Neural crest cell (in vitro differentiated cells): ENCODE measurements at places on chromosomes 2 and 18.

DNA sequence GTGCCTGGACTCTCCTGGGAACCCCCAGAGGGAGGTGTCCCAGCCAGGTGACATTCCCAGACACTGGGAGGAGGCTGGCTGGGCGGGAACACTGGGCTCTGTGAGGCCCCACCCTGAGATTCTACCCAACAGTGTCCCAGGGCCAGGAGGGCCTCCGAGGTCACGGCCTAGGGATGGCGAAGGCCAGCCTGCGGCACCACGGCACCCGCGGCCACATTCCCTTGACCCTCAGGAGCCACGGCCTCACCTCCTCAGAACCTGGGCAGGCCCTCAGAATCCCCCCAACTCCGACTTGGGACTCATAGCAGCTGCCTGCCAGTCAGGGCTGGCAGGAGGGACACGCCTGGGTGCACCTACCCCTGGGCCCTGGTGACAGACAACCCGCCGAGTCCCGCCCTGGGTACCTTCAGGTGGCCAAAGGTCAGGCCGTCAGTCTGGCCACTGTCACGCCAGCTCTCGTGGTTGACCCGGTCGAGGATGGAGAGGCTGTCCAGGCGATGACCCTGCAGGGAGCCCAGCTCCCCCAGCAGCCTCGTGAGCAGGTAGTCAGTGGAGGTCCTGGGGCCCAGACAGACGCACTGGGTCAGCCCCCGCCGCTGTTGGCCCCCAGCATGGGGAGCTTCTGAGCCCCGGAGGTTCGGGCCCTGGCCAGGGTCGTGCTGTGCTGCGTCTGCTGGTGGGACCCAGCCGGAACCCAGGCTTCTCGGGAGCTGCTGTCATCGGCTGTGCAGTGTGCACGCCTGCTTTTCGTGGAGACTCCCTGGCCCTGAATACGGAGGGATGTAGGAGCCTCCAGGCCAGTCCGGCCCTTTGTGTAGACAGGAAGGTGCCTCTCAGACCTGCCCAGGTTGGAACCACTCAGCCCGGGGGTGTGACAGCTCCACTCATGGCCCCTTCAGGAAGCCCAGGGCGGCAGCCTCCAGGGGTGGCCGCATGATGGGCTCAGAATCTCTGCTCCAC, 6.1 kb downstream of the MAB21L4 start:
- no peak for DNase-seq

DNA sequence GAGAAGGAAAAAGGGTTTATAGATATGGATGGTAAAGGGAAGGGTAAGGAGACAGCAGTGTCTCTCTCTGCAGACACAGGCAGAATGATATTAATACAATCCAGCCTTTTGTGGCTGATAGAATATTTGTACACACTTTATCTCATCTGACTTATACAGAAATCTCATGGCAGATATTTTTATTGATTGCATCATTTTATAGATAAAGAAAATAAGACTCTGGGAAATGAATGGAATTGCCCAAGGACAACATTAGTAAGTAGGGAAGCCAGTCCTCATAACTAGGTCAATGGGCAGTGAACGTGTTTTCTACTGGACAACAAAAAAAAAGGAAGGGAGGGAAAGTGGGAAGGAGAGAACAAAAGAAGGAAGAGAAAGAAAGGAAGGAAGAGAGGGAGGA, 236.4 kb upstream of the EPHA4 start:
- DNase-seq = no peak

GRCh38 chr18:11119959-11120587, 29.3 kb downstream of the PIEZO2 start:
- DNase-seq = no peak

- no peak for DNase-seq
These were observed 364.0 kb upstream of the SLC14A2 start for GRCh38 chr18:45251236-45251635.

- no peak for DNase-seq
These were observed 39.0 kb downstream of the MTERF4 start for GRCh38 chr2:241063093-241063551.

DNA sequence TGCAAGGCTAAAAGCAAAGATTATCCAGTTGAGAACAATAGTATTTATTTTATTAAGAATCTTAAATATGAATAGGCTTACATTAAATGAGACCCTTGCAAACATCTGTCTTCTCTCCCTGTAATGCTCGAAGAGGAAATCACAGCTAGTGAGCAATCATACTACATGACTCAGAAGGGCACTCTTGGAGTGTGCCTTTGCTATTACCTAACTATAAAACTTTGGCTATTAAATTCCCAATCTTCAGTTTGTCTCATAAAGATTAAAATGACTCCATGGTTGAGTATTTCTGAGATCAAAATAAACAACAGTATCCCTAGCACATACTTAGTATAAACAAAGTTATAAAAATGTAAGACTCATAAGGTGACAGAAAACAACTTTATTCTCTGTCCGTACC, 296.9 kb downstream of the KCNJ3 start:
- no peak for DNase-seq

- DNase-seq = no peak
These were observed 142.3 kb upstream of the BOD1L2 start for GRCh38 chr18:57004366-57005121.

DNA sequence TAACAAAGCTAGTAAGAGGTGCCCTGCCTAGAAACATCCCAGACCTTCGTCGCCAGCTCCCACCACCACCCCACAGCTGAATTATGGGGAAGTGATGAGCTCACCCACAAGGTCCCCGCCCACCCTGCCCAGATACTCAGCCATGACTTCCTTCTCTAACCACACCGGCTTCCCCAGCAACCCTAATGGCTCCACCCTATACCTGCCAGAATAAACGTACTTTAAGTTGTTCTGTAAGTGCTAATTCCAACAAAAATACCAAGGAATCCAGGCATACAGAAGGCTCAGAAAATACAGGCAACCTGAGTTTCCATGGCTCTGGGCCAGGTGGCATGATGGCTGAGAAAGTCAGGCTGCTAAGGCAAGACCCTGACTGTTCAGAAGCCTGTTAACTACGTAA, 39.1 kb downstream of the TMEM163 start:
- DNase-seq = no peak

DNA sequence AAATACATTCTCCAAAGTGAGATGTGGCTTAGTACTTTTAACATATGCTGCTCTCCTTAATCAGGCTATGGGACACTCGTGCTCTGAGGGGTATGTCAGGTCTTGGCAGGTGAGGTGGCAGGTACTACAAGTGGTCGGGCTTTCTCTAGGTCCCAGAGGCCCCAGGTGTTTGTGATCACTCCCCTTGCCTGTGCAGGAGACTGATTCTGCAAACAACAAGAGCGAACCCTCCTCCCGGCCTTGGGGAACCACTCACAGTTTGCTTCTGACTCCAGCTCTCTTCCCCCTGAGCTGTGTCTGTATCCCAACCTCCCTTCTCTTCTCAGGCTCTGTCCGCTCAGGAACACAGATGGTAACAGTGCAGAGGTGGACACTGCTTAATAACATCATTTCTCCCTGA, 48.1 kb downstream of the ATOH8 start:
- DNase-seq = no peak

DNA sequence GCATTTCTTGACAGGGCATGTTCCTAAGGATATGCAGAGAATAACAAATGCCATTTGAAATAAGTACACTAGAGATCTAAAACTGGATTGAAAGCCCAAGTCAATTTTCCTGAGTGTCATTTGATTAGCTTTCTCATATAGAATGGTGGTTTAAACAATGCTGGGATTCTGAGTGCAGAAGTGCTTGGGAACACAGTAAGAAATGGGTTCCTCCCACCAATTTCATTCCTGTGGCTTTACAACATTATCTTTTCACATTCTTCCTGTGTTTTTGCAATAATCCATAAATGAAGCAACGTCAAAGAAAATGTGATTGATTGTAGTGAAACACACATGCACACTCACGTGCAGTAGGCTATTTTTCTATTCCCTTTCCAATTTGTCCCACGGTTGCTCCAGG, 1858.4 kb upstream of the PIK3C3 start:
- DNase-seq = no peak

- no peak for DNase-seq
These were observed 41.2 kb upstream of the CWC22 start for GRCh38 chr2:180048251-180048650.

- DNase-seq = peak; percentile 26
These were observed 763.4 kb upstream of the NRXN1 start for GRCh38 chr2:51795248-51795888.

GRCh38 chr2:237227592-237228280, 142.0 kb downstream of the COPS8 start:
- DNase-seq = no peak

- DNase-seq = no peak
These were observed 126.3 kb upstream of the OSR1 start for GRCh38 chr2:19484736-19485135.

DNA sequence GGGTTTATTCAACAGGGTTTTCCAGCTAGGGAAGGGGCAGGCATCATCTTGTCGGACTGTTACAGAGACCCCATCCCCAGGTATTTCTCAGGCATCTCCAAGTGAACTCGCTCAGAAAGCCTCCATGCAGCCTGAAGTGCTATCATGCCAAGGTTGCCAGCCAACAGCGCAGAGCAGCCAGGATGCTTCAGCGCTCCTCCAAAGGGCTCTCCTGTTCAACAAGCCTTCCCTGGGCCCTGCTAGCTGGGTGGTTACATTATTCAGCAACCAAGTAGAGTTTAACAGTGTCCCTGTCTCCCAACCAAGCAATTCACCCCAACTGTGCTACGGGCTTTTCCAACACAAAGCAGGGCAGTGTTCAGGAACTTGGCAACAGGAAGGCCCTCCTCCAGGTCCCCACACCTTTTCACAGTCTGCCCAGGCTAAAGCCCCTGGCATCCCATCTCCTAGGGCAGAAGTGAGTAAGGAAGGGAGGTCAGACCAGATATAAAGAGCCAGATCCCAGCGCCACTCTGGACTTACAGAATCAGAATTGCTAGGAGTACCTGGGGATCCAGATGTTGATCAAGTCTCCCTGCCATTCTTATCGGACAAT, 52.9 kb downstream of the ZBTB7C start:
- no peak for DNase-seq

DNA sequence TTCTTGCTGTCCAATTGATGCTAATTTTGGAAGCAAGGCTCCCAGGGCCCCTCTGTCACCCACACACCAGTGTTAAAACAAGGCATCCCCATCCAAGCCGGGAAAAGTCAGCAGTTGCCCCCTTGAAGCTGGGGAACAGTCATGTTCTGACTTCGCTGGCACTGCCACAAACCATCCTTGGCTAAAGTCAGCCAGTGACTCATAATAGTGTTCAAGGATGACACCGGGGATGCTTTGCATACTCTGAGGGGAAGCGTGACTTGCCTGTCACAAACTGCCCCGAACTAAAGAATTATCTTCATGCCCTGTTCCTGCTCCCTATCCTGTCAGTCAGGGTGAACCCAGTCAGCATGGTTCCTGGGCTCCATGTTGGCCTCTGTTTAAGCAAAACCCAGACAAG, 37.0 kb downstream of the TGFA start:
- no peak for DNase-seq

DNA sequence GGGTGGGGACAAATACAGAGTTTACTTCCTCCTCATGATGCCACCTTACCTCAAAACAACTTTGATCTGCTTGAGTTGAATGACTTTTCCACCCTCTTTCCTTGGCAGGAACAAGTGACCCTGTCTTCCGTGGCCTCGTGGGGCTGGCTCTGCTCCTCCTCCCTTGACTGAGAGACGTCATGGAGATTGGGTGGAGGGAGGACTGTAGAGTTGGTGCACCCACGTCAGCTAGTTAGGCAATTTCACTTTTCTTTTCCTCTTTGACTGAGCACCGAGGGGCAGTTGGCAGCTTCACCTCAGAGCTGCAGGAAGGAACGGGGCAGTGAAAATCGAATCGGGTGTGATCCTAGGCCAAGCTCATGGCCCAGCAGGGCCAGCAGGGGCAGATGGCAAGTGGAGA, at the start of gene SP140:
Gene SP140, plus strand, starts transcription at position 251 of the 400 bp plus-strand sequence. Its CDS starts 109 bp downstream, at position 360.
- no peak for DNase-seq

DNA sequence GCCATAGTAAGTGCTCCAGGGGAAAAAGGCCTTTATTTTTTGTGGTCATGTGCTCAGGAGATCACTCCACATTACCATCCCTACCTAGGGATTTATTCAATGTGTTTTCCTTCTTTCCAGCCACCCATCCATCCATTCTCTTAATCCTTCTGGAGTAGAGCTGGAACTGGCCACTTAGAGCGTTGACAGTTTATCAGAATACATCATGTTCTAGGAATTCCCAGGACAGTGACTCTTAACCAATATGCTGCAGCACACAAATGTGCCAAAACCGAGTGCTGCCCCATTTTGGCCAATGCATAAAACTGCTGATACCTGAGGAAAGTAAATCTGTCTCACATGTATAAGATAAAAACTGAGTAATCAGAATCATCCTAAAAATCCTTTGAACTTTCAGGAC, 63.7 kb downstream of the FARSB start:
- DNase-seq = no peak

DNA sequence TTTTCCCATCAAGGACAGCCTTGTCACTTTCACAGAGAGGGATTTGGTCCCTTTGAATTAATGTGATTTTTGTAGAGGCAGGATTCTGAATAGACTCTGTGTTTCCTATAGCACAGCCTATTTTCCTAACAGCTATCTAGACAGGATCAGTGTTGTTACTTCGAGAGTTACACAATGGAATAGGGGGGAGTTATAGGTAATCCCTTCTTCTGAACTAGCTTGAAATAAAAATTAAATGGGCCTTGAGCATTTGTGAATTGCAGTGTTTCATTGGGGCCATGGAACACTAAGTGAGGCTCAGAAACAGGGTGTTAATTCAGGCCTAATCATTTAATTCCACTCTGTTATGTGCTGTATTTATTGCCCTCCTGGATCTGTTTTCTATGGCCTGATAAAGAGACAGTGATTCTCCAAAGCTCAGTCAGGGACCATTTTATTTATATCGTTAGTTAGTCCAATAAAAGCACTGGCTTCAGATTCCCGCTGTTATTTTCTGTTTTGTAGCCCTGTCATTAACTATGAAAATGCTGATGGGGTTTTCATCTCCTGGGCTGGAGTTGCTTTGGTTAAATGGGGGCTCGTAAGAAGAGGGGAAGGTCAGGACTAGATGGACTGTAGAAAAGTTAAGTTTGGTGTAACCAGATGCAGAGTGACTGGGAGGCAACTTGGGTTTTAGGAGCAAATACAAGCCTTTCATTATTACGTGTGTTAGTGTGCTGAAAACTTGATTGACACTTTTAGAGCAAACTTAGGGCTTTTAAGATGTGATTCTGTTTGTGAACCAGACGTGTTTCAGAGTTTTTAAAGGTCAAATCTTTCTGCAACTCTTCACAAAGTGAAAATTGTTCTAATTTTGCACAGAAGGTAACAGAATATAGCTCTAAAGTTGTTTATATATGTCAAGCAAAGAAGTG, 461.0 kb upstream of the HNRNPA3 start:
- DNase-seq = no peak

DNA sequence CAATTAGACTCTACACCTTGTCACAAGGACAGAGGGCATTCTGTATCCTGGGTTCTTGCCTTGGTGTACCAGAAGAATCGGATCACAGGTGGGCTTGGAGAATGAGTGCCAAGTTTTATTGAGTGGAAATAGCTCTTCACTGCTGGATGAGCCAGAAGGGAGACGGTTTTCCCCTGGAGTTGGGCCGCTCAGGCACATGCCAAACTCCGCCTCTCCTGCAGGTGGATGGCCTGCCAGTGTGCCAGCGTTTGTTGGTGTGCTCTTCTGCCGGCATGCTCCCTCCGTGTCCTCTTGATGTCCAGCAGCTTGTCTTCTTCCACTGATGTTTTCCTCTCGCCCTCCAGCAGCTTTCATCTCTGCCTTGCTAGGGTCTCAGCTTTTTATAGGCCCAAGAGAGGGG, 115.5 kb upstream of the RAB27B start:
- DNase-seq = no peak
